ENCODE measurements at places on chromosomes 1 and 21.

- peak; percentile 27 for DNase-seq
Observed at GRCh38 chr1:179251675-179252074, 22.2 kb upstream of the ABL2 start.

DNA sequence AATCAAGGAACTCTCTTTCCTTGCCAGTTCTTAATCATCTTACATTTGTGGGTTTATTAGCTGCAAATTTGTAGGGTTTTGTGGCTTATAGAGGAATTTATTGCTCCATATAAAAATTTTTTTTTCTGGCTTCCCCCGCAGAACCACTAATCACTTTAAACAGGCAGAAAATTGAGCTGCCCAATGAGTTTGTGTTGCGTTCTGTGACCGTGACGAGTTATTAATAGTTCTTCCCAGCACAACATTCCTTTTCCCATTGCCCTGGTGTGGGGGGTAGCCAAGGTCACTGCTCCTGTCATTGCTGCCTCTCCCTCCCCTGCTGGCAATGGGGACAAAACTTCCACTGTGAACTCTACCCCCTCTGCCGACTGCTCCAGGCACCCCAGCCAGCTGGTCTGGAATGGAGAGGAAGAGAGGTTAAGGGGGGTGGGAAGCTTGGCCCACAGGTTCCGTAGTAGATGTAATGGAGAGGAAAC, 55.1 kb downstream of the UBE2T start:
- no peak for DNase-seq

- no peak for DNase-seq
Observed at GRCh38 chr1:75673399-75673798, 51.1 kb upstream of the ACADM start.

DNA sequence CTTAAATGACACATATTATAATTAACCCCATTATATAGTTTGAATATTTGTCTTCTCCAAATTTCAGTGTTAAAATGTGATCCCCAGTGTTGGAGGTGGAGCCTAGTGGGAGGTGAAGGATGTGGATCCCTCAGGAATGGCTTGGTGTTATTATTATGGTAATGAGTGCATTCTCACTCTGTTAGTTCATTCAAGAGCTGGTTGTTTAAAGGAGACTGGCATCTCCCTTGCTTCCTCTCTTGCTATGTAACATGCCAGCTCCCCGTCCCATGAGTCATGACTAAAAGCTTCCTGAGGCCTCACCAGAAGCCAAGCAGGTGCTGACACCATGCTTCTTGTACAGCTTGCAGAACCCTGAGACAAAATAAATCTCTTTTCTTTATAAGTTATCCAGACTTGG, 1612.7 kb downstream of the AMY1C start:
- no peak for DNase-seq

- no peak for DNase-seq
Observed at GRCh38 chr1:236914375-236914774, 89.9 kb downstream of the MT1HL1 start.

DNA sequence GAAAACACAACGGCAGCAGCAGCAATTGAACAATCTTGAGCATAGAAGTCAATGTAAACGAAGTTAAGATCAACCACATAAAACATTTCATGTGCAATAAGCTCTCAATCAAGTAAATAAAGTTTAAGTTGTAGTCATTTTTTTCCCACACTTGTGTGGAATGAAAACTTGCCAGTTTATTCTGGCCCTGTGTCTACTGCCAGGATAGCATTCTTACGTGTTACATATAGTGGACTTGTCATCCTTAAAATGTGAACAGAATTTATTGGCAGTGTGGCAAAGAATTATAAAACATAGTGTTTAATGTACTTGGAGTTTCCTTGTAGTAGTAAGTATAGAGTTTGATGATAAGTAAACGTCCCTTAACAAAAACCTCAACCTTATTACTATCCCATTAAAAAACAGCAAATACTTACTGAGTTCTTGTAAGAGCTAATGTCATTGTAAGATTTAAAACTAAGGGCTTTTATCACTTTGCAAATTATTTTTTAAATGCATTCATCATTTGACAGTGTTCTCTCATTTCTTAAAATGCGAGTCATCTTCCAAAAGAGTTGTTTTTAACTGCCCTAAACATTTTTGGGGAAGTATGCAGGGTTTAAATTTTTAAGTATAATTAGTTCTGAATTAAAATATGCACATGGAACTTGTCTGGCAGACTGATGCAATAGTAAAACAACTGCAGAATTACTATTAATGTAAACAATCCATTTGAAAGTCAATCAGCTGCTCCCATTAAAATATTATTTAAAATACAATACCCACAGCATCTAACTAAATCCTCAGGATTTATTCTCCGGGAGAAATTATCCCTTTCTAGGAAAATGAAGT, 7.9 kb downstream of the COX20 start:
- no peak for DNase-seq

DNA sequence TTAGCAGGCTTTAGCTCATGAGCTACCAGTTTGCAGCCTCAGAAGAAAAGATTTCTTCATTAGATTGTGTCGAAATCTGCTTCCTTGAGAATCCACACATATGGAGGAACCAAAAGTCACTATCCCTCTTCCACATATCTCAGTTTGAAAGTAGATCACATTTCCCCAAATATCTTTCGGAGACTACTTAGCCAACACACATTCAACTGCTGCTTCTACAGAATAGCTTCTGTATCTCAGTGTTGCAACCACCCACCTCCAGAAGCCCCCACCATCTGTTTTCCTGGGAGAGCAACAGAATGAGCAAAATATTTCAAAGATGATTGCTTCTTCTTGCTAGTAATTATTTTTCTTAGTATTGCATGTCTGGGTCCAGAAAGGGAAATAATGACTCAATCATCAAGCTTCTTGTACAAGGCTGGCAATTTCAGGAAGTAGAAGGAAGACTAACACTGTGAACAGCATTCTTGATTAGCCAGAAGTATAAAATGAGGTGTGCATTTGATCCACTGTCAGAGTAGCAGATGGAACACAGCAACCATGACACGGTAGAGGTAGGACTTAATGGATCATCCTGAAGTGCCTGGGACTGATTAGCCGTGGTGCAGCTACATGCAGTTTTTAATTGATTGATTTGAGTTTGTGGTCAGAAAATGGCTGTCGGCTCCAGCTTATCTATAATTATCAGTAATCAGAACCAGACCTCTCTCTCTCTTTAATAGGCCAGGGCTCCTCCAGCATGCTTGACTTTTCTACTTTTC, 24.9 kb downstream of the ZC3H11B start:
- DNase-seq: no peak

- DNase-seq: peak; percentile 93
Observed at GRCh38 chr21:43585924-43586413, 73.3 kb downstream of the HSF2BP start.

- no peak for DNase-seq
Observed at GRCh38 chr21:41557884-41558283, 49.9 kb upstream of the TMPRSS2 start.

GRCh38 chr1:156959925-156960324, 39.5 kb downstream of the LRRC71 start:
- no peak for DNase-seq

All from RWPE1 (cell line).